ENCODE measurements at places on chromosomes 2 and 18.
A peak's percentile ranks its signal among the peaks of the same experiment; 100 is the strongest.

DNA sequence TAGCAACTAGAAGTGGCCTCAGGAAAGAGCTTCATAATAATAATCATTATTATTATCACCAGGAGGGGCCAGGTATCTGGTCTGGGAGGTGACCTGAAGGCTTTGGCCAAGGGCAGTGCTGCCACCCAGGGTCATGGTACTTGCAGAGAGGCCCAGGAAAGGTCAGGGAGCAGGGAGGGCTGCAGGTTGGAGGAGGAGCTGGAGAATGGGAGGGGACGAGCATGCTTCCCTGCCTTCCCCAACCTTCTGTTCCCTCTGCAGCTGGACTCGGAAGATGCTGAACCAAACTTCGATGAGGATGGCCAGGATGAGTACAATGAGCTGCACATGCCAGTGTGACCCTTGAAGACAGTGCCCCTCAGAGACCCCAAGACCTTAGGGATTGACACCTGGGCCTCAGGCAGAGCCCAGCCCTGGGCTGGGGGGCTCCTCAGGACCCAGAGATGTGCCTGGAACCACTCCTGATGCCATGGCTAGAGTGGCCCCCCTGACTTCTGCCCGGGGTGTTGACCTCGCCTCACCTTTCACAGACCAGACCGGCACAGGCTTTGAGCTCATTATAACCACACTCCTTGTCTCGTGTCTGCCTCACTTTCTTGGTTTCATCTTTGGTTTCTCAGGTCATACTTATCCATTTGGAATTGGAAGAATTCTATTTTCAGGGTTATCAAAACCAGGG, 14.1 kb downstream of the SLC4A3 start:
- DNase-seq: no peak

DNA sequence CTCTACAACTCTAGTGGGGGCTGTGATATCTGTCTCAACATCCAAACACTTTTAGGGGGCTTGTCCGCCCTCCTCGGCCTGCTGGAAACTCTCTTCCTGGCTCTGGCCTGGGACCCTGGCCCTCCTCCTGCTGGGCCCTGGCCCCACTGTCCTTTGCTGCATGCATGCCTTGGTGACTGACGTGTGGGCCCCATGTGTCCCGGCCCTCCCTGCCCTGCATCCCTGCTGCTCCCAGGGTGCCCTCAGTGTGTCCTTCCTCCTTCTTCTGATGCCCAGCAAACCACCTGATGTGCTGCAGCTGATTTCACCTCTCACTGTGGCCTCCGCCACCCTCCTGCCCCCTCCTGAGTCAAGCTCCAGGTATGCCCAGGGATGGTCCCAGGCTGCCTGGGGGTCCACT, 101.7 kb downstream of the SEPTIN10 start:
- no peak for DNase-seq

DNA sequence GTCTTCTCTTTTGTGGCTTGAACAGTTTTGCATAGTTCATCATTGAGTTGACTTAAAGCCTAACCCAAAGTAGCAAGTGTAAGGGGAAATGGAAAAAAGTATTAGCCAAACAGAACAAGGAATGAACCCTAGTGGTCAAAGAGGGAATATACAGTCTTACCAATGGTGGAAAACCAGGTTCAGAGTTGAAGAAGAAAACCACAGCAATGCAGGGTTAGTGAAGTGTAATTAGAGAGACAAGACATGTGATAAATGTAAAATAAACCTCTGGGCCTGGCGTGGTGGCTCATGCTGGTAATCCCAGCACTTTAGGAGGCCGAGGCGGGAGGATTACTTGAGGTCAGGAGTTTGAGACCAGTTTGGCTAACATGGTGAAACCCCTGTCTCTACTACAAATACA, 2.4 kb downstream of the TTN start:
- DNase-seq: no peak

DNA sequence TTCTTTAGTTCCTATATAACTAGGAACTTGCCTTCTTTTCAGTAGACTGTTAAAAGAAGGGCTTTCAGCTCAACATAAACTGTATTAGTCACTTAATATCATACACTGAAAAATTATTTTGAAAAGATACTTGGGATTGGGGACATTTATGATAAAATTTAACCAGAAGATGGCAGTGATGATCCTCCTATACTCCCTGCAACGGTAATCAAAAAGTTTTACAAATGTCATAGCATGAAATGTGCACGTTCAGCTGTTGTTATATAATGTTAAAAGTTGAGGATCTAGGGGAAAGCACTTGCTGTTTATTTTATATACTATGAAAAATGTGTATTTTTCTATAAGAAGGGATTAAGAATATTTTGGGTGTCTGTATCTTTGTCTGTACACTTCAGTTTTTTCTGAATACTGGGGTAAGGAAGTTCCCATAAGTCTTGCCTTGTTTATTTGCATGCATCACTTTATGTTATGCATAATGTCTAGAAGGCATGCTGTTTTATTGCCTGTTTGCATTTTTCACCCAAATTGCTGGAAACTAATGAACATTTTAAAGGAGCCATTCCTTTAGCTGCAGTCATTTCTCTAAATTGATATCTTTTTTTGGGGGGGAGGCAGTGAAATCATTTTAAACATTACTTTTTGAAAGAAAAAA, 19.0 kb downstream of the DYNC1I2 start:
- peak; percentile 31 for DNase-seq

DNA sequence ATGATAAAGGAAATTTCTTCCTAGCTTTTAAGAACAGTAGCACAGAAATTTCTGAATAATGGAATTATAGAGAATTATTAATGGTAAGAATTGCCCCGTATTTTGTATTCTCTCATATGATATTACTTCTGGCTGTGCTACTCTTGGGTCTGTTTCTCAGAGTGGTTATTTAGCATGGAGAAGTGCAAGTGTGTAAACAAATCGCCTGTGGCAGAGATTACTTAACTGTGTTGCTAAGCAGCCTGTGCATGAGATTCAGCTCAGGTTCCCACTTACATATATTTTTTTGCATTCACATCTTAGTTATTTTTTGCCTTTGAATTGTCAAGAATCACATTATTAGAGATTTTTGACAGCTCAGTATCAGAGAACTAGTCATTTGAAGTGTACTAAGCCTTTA, 80.1 kb upstream of the NFATC1 start:
- no peak for DNase-seq

- DNase-seq: no peak
These were observed 2.6 kb downstream of the ANO7 start for GRCh38 chr2:241191081-241191480.

DNA sequence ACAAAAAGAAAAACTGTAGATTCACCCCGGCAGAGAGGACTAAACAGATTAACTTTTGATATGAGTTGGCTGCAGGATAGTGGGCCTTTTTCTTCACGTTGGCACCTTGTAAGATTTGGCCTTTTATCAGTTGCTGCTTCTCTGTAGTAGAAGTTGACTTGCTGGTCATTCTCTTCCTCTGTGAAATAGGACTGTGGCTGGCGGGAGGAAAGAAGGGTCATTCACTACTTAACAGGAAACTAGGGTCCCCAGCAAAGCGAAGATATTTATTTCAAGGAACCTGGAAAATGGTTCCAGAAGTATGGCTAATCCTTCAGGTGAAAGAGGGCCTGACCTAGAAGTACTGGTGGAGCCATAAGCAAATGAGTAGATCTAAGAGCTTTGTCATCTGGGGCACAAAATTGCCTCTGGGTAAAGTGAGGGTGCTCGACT, 383 bp upstream of the ATP5MC3 start:
- DNase-seq: no peak

- DNase-seq: no peak
These were observed 205.8 kb downstream of the ZBTB7C start for GRCh38 chr18:48203288-48203945.

Data from CD4-positive, alpha-beta T cell treated with Interleukin-21 for 1 hour (primary cell).